CD4-positive, alpha-beta memory T cell (primary cell): ENCODE measurements at places on chromosomes 3 and 15.

DNA sequence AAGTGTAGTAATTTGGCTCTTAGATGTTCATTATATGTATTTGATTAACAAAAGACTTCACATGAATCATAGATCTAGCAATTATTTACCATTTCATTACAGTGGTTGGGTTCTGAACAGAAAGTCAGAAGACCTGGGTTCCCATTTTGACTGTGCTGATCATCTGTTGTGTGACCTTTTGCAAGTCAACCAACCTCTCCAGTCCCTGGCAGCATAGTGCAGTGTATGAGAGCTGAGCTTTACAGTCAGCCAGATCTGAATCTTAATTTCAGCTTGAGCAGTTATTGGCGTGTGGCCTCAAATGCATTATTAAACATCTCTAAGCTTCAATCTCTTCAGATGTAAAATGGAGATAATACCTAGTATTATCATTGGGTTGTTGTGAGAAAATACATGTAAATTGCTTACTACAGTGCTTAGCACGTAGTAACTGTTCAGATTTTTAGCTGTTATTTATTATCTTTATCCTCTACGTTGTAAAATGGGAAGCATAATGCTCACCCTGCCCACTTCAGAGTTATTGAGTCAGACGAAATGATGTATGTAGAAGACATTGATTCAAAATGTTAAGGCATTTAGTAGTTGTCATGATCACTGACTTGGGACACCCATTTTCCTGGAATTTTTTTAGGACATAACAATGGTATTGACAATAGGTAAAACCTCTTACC is 104.0 kb downstream of the KLHL25 start:
- peak; percentile 59 for DNase-seq

- no peak for DNase-seq
These were observed 52.9 kb downstream of the EIF4E3 start for GRCh38 chr3:71672340-71672739.

DNA sequence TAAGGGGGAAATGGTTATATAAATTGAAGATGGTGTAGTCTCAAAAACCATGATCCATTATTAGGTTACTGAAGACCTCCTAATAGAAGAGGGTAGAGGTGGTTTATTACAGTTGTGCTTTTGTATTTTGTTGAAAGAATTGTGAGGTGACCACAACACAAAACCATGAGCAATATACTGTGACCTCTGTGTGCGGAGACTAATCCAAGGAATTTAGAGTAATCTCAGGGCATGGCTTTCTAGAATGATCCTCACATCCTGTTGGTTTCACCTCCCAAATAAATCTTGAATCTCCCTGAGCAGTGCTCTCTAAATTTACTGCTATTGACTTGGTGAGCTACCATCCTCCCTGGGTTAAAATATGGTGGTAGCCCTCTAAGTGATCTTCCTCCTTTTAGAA is 52.3 kb downstream of the PTPRG start:
- no peak for DNase-seq

DNA sequence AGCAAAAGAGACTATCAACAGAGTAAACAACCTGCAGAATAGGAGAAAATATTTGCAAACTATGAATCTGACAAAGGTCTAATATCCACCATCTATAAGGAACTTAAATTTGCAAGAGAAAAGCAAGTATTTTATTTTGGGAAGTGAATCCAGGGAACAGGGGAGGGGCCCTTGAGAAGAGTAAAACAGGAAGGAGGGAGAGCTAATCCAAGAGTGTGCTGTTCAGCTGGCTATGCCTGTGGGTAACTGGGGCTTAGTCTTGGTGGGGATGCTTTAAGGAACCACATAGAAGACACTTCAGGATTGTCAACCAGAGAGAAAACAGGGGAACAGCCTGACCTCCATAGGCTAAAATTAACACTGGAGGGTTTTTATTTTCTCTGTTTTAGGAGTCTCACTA is 3.9 kb upstream of the HHLA2 start:
- DNase-seq = no peak

DNA sequence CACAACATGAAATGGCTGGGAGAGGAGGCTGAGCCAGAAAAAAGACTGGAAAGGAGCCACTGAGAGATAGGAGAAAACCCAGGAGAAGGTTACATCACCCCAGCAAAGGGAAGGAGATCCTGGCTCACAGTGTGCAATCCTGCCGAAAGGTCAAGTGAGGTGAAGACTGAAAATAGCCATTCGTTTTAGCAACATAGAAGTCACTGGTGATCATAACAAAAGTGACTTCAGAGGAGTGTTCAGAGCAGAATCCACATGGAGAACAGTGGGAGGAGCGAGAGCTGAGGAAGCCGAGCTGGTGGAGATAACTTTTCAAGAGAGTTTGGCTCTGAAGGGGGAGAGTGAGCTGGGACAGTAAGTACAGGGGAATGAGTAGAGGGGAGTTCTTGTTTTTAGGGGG is 5.4 kb upstream of the HEG1 start:
- no peak for DNase-seq

GRCh38 chr3:182967218-182968204 is 12.8 kb downstream of the DCUN1D1 start:
- DNase-seq = peak; percentile 37

- no peak for DNase-seq
These were observed 16.6 kb upstream of the BCL2A1 start for GRCh38 chr15:79987569-79987955.

- DNase-seq = no peak
These were observed 42.5 kb downstream of the ZBTB38 start for GRCh38 chr3:141410846-141411245.

GRCh38 chr3:151940481-151940880 is 67.0 kb downstream of the SUCNR1 start:
- no peak for DNase-seq

DNA sequence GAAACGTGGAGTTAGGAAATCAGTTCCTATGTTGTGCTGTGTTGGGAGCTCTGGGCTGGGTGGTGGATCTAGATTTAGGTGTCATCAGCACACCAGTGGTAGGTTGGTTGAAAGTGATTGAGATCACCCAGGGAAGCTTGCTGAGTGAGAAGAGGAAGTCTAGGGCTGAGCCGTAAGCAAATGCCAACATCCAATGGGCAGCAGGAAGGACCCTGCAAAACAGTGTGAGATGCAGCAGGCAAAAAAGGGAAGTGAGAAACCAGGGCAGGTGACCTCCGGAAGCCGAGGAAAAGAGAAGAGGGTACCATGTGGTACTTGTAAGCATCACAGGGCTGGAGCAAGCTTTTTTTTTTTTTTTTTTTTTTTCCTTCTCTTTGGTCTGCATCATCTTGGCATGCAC is 15.9 kb upstream of the COPG1 start:
- no peak for DNase-seq

GRCh38 chr3:22938739-22939138 is 264.4 kb upstream of the UBE2E2 start:
- no peak for DNase-seq

DNA sequence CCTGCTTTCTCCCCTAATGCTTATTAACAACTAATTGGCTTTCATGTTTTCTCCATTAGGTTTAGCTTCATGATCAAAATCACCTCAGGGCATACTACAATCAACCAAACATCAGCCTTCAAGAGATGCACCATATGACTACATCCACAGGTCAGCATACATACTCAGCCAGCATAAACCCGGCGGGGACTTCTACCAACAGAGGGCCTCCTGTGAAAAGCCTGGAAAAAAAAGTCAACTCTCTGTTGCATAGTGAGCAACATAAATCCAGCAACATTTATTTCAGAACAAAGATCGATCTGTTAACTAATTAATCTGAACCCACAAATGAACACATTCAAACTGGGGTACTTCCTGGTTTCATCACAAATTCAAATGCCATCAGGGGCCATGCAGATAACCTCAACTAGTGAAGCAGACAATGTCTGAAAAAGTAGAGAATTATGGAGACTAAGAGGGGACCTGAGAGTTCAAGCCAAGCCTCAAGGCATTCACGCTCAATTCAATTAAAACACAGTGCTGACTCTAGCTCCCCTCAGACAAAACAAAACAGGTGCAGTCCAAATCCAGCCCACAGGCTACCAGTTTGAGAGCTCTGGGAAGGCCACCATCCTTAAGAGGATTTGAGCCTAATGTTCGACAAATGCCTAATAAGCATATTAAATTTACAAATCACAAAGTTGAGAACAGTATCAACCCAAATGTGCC is 124.5 kb downstream of the MAGI1 start:
- DNase-seq = no peak

DNA sequence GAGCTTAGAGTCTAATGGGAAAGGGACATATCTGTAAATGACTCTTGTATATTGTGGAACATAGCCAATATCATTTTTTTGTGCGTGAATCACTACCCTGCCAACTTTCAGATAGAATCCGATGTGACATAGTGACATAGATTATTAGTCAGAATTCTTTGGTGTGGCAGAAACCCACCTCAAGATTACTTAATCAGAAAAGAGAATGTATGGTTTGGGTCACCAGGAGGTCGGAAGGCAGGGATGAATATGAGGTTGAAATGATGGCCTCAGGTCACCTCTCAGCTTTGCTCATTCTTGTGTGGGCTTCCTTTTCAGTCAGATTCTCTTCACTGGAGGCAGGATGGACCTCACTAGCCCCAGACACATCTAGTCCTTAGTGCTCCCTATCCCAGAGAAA is 41.4 kb downstream of the SNAPC5 start:
- DNase-seq = no peak

GRCh38 chr15:89346516-89347231 is 12.1 kb upstream of the POLG start:
- no peak for DNase-seq

DNA sequence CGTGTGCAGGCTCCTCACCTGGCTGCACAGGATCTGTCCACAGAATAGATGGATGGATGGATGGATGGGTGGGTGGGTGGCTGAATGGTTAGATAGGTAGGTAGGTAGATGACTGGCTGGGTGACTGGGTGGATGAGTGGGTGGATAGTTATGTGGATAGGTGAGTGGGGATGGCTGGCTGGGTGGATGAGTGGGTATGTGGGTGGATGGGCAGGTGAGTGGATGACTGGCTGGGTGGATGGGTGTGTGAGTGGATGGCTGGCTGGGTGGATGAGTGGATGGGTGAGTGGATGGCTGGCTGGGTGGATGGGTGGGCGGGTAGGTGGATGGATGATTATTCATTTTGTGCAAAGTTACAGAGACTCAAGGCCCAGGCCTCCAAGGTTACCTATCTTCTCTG is 172.9 kb upstream of the CTDSPL start:
- DNase-seq = no peak

DNA sequence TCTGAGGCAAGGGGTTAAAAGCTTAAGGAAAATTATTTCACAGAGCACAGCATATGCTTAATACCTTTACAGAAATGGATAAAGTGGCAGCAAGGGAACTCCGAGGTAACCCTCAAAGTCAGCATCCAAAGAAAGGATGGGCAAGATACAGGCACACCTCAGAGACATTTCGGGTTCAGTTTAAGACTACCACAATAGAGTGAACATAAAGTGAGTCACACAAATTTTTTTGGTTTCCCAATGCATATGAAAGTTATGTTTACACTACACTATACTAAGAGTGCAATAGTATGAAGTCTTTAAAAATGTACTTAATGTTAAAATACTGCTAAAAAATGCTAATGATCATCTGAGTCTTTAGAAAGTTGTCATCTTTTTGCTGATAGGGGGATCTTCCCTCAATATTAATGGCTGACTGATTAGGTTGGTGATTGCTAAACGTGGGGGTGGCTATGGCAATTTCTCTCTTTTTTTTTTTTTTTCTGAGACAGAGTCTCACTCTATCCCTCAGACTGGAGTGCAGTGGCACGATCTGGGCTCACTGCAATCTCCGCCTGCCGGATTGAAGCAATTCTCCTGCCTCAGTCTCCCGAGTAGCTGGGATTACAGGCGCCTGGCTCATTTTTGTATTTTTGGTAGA is 10.0 kb downstream of the UBR1 start:
- no peak for DNase-seq

DNA sequence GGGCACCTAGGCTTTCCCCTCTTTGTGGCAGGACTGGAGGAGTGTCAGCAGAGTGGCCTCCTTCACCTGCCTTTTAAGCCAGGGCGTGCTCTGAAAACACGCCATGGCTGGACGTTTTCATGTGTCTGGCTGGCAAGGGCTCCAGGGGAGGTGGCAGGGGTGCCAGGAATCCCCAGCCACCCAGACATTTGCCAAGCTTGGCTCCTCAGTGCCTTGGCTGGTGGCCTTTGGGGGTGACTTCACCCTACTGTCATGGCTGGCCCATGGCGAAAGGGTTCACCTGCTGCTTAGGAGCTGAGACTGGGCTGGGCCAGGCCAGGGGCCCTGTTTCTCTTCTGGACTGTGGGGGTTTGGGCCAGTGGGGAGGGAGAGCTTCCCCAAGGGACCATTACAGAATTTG is 17.6 kb downstream of the KLF13 start:
- DNase-seq = peak; percentile 22

DNA sequence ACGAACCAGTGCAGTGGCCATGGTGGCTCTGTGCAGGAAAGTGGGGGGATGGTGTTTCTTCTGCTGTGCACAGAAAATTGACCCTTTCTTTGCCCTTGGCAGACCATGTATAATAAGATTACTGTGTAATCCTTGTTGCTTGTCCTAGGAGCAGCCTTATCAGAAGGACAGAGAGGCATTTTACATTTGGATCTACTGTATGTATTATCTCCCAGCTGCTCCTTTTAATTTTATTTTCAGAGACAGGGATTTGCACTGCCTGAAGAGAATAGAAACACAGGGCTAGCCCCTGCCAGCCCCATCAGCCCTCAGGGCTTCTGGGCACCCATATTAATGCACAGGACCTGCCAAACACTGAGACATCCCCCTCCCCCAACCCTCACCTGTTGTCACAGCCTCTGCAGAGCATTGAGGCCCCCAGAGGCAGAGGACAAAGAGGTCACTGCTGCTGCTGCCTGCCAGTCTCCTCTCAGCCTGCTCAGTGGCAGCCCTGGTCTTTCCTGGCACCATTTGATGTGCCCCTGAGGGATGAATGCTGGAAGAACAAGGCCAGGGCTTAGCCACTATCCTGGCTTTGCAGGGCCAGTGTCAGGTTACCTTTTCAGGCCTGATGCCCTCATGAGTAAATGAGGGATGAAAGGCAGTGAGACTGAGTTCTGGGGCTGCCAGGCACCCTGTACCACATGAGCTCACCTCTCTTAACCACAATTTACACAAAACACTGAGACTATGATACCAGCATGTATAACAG is 533.4 kb downstream of the NTRK3 start:
- no peak for DNase-seq

DNA sequence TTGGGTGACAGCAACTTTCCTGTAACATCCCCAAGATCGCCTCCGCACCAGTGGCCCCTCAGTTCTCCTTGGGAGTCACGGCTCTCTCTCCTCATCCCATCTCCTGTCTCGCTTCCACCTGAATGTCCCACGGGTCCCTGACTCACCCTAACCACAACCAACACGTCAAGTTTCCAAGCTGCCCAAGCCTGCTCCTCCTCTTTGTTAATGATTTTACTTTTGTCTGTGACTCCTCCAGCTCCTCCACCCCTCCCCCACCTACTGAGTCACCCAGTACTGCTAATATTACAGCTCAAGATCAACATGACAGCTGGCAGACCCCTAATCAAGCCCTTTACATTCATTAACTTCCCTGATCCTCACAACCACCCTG is 39.3 kb downstream of the BDH1 start:
- no peak for DNase-seq
